ENCODE measurements at places on chromosomes 7 and 10.

- DNase-seq, result no peak
Observed at GRCh38 chr7:123533929-123534382, 439 bp downstream of the IQUB start.

GRCh38 chr10:101807158-101807557 is 11.1 kb downstream of the OGA start:
- no peak for DNase-seq

GRCh38 chr7:30412782-30413504 is 65.6 kb downstream of the NOD1 start:
- DNase-seq, result no peak

DNA sequence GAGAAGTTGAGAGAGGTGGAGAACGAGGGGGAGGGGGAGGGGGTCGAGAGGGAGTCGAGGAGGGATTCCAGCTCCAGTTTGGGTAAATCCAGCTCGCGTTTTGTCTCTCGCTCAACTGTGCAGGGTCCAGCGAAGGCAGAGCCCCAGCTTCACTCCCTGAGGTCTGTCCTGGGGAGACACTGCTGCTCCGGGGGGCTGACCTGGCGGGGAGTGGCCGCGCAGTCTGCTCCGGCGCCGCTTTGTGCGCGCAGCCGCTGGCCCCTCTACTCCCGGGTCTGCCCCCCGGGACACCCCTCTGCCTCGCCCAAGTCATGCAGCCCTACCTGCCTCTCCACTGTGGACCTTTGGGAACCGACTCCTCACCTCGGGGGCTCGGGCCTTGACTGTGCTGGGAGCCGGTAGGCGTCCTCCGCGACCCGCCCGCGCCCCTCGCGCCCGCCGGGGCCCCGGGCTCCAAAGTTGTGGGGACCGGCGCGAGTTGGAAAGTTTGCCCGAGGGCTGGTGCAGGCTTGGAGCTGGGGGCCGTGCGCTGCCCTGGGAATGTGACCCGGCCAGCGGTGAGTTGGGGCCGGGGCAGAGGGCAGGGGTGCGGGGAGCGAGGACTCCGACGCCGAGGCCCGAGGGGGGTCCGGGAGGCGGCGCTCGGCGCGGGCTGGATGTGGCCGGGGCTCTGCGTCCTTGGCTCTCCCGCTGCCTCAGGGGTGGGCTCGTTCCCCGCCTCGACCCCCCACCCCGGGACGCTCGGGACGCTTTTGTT is at the start of gene TET1:
TET1 (plus strand) TSS at position 152 of the 757 bp plus-strand sequence. CDS start 12,002 bp downstream, outside the sequence.
- DNase-seq, result no peak

GRCh38 chr10:5540891-5541290 is 16.1 kb downstream of the CALML3 start:
- DNase-seq, result no peak

DNA sequence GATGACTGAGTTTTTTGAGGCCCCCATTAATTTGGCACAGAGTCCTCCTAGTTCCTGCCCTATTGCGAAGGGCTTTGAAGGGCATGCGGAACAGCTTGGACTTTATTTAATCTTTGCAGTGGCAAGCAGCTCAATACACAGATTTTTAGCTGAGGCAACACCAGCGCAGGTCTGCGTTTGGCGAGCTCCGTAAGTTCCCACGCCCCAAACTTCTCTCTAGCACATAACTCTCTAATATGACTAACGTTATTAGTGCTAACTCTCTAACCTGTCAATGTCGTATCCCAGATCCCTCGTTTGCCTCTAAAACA is 366 bp upstream of the TAF3 start:
- no peak for DNase-seq

GRCh38 chr7:149724661-149725425 is 48.5 kb downstream of the ZNF467 start:
- DNase-seq, result peak; percentile 64

DNA sequence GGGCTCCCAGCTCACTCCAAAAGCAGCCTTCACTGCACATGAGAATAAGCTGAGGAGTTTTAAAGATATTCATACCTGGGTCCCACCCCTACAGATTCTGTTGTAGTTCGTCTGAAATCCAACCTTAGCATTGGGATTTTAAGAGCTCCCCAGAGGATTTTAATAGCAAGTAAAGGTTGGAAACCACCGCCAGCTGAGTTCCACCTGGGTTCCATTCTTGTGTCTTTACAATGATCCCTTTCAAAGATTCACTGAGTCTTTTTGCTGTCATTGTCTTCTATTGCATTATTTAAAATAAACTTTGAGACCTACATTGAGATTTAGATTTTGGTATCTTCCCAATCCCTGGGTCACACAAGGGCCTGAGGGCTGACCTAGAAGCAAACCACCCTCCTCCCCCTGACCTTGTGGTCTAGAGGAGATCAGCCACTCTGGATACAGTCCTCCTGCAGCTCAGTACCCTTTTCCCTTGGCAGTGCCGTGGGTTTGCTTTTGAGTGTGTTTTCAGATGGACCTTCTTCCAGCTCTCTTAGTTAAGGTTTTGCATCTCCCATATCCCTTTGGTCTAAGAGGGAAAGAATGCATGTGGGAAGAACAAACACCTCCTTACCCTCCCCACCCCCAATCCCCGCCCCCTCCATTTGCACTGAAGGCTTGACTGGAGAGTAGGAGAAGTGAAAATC is 22.6 kb upstream of the SIRT1 start:
- DNase-seq, result no peak

DNA sequence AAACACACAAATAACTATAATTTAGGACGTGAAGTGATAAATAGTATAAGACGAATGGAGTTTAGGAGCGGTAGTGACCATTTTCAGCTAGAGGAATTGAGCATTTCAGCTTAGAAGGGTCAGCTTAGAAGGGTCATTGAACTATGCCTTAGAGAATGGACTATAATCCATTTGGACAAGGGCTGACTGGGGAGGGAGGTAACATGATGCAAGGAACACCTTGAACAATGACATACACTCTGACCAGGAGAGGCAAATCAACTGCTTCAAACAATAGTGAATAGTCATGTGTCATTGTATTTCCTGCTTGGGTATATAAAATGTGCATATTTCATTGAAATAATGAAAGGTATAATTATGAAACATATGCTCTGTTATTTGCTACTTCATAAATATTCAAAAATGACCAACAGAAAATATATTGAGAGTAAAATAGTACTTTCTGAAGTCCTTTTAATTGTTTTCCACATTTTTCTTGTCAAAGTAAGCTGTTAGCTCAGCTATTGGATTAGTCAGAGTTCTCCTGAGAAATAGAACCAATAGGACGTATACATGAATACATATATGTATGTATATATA is 40.5 kb upstream of the WASL start:
- no peak for DNase-seq

DNA sequence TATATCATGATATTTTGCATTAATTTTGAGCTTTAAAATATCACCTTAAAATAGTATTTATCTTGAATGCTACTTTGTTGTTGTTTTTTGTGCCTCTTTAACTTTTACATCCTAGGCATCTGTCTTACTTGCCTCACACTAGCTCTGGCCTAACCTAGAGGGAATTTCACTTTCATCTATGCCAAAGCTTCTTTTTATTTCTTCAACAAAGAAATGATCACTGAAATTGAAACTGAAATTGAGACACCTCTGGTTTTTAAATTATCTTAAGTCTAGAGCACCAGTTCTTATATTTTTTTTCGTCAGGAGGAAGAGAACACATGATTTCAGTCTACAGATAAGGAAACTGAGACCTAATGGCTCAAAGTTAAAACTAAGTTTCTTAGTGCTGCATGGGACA is 3.5 kb upstream of the SCIN start:
- no peak for DNase-seq

- no peak for DNase-seq
Observed at GRCh38 chr10:69558559-69558958, 14.7 kb downstream of the NEUROG3 start.

- DNase-seq, result no peak
Observed at GRCh38 chr7:37290731-37291130, 157.9 kb downstream of the ELMO1 start.

GRCh38 chr7:44112997-44113763 is 9.0 kb downstream of the AEBP1 start:
- DNase-seq, result no peak

- DNase-seq, result no peak
Observed at GRCh38 chr7:36617408-36617807, 106.9 kb downstream of the AOAH start.

- DNase-seq, result no peak
Observed at GRCh38 chr10:108684431-108684830, 1238.9 kb downstream of the XPNPEP1 start.

DNA sequence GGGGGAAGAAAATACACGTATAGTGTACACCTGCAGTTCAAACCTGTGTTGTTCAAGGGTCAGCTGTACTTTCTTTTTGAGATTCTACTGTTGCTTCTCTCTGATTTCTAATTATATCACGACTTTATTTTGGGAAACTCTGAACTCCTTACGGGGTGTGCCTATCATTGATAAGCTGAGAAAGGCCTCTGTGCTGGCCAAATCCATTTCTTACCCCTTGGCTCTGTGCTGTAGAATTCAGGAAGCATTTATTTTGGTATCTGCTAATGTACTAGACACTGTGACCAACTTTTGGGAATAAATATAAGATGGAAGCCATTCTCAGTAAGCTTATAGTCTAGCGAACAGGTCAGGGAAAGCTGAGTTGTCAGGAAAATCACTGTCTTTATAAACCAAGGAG is 26.9 kb upstream of the RPA3 start:
- no peak for DNase-seq

- DNase-seq, result no peak
Observed at GRCh38 chr10:99297033-99297432, 32.1 kb upstream of the CNNM1 start.

GRCh38 chr7:41224063-41224763 is 478.7 kb downstream of the INHBA start:
- no peak for DNase-seq
